Kidney capillary endothelial cell (primary cell): ENCODE measurements at places on chromosomes 2 and 18.

DNA sequence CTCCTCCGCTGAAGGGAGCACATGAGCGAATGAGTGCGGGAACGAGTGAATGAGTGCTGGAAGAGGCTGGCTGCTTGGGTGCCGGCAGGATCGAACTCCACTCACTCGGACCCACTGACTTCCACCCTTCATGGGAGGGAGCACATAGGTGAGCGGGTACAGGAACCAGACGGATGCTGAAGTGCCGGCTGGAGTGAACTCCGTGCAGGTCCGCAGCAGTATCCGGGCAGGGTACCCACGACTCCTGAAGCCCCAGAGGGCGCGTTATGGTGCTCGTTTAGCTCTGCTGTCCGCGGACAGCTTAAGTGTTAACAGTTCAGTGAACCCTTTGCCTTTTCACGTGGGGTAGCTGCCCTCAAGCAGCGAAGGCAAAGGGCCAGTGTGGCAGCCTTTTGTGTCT is 23.2 kb downstream of the RPRM start:
- no peak for DNase-seq

GRCh38 chr2:47327295-47327694 is 75.7 kb upstream of the MSH2 start:
- no peak for DNase-seq

- no peak for DNase-seq
Observed at GRCh38 chr2:42933824-42934254, 141.5 kb upstream of the HAAO start.

DNA sequence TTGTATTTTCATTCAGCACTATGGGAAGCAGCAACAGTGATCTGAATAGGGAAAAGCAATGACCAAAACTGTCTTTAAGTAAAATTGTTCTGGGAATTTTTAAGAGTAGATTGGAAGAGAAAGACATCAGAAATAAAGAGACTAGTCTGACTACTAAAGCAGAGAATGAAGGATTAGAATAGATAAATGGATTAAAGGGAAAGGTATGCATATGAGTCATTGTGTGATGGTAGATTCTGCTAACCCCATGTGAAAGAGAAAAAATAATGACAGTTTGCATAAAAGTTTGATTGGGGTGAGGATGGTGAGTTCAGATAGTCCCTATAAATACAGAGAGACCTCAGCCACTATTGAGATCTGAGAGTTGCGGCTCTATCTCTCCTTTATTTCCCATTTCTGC is 139.6 kb upstream of the DCC start:
- DNase-seq: no peak

- peak; percentile 86 for DNase-seq
Observed at GRCh38 chr2:182372661-182373060, 54.2 kb downstream of the PDE1A start.

GRCh38 chr18:45962866-45963265 is 4.3 kb downstream of the EPG5 start:
- no peak for DNase-seq

GRCh38 chr18:49052891-49053644 is 102.3 kb upstream of the SMAD7 start:
- peak; percentile 9 for DNase-seq

DNA sequence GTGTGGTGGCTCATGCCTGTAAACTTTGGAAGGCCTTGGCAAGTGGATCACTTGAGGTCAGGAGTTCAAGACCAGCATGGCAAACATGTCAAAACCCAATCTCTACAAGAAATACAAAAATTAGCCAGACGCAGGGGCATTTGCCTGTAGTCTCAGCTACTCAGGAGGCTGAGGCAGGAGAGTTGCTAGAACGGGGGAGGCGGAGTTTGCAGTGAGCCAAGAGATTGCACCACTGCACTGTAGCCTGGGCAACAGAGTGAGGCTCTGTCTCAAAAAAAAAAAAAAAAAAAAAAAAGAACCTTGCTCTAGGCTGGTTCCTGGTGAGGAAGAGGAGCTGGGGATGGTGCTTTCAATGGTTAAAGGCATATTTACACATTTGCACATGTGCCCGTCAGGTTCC is 129.4 kb downstream of the LYPD6B start:
- no peak for DNase-seq

- no peak for DNase-seq
Observed at GRCh38 chr18:42509750-42510415, 554.8 kb downstream of the PIK3C3 start.

DNA sequence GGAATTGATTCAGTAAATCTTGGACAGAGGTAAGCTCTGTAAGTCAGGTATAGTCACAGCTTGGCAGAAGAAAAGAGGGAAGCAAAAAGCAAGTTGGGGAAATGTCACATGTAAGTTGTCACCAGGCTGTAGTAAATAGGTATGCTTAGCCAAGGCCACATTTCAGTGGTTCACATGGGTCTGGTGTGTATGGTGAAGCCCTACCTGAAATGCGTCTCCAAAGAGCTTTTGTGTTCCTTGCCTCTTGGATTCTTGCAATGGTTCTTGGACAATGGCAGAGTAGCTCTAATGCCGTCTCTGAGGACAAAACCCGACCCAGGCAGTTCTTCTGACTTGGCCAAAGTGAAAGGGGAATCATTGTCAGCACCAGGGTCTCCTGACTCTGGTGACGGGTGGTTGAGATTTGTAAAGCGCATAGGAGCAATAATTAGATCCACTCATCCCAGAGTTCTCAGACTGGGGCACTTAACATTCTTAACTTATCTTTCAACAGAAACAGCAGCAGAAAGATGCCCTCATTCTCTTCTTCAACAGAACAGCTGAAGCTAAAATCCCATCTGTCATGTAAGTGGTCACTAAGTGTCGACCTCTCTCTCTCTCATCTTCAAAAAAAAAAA is 34.4 kb upstream of the RPL37A start:
- DNase-seq: no peak

GRCh38 chr2:219544567-219544966 is 739 bp downstream of the TMEM198 start:
- DNase-seq: no peak

DNA sequence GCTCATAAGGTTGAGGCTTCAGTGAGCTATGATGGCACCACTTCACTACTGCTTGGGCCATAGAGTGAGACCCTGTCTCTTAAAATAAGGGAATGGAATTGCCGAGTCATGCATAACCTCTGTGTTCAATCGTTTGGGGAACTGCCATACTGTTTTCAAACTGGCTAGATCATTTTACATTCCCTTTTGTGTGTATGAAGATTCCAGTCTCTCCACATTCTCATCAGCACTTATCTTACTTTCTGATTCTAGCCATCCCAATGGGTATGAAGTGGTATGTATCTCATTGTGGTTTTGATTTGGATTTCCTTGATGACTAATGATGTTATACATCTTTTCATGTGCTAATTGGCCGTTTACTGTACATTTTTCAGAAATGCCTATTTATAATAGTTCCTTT is 23.7 kb downstream of the MARCHF7 start:
- DNase-seq: no peak

GRCh38 chr2:176078541-176079284 is 5.0 kb downstream of the EVX2 start:
- DNase-seq: no peak

- no peak for DNase-seq
Observed at GRCh38 chr18:37563931-37564392, 1.6 kb downstream of the CELF4 start.

DNA sequence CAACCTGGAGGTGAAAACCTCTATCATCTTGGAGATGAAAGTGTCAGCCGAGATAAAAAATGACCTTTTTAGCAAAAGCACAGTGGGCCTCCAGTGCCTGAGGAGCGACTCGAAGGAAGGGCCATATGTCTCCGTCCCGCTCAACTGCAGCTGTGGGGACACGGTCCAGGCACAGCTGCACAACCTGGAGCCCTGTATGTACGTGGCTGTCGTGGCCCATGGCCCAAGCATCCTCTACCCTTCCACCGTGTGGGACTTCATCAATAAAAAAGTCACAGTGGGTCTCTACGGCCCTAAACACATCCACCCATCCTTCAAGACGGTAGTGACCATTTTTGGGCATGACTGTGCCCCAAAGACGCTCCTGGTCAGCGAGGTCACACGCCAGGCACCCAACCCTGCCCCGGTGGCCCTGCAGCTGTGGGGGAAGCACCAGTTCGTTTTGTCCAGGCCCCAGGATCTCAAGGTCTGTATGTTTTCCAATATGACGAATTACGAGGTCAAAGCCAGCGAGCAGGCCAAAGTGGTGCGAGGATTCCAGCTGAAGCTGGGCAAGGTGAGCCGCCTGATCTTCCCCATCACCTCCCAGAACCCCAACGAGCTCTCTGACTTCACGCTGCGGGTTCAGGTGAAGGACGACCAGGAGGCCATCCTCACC is 90.2 kb downstream of the SH3BP4 start:
- DNase-seq: no peak

- no peak for DNase-seq
Observed at GRCh38 chr2:191128172-191128910, 22.5 kb downstream of the STAT4 start.

DNA sequence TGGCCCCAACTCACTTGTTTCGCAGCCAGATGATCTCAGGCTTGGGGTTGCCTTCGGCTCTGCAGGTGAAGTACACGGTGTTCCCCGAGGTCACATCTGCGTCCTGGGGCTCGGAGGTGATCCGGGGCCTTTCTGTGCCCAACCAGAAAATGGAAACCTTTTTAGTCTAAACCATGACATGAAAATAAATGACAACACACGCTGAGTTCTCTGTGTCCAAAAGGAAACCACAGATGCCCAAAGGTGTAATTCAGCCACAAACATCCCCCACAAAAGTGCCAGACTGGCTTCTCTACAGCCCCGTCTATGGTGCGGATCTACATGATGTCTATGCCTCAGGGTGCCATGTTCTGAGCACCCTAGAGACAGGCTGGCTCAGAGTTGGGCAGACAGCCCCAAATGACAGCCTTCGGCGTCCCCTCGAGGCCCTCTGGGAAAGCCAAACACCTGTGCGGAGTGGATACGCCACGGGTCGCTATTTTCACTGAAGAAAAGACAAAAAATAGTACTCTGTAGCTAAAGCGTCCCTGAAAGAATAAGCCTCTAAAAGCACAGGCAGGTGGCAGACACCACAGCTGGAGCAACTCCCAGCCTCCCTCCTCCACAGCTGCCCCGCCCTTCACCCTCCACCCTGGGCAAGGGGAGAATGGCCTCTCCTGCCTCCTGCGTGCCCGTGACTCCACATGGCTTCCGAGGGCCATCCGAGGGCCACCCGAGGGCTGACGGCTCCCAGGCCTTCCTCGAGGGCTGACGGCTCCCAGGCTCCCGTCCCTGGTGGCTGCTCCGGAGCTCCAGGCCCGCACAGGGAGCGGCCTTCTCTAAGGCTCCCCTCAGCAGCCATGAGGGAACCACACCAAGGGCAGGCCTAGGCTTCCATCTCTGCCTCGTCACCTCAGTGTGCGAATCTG is 67.1 kb downstream of the PXDN start:
- no peak for DNase-seq

DNA sequence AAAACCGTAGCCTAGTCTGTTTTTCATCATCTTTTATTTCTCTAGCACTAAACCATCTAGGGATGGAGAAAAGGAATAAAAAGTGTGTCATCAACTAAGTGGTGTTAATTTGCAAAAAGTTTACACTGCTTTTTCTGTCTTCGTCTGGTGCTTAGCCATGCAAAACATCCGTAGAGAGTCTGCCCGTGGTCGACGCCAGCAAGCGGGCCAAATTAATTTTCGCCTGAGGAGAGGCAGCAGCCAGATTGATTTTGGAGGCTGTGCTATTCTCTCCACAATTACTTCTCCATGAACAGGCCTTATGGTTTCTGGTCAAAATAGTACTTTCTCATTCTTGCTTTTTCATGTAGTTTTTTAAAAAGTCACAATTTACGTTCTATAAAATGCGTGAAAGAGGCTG is 46.3 kb downstream of the TNFRSF11A start:
- DNase-seq: no peak

DNA sequence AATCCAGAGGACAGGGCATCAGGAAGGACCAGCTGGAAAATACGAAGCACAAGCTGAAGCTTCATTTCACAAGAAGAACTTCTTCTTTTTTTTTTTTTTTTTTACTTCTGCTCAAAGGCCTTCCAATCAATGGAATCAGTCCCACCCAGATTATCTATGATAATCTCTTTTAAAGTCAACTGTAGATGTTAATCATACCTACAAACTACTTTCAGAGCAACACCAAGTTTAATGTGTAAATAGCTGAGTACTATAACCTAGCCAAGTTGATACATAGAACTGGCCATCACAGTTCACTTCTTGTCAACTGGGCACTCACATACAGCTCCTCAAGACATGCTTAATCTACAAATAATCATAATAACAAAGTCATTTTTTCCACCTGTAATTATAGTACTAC is 1645.9 kb upstream of the CELF4 start:
- no peak for DNase-seq

GRCh38 chr18:76827205-76828200 is 5.1 kb downstream of the ZNF236 start:
- DNase-seq: no peak

GRCh38 chr2:189506514-189506976 is 65.3 kb downstream of the WDR75 start:
- peak; percentile 7 for DNase-seq

DNA sequence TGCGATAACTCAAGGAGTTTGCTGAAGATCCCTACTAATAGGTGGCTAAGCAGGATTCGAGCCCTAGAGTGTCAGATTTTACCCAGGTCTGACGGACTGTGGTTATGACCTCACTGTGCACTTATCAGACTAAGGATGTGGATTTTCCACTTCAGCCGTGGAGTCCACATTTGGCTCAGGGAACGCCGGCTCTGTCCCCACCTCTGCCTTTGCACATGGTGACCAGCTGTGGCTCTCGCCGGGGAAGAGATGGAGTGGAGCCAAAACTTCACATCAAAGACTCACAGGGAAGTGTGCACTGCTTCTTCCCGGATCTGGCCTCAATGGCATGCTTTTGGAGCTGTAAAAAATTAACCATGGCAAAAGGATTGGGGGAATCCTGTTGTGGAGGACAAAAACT is 249.3 kb upstream of the APCDD1 start:
- DNase-seq: no peak

GRCh38 chr2:74538881-74539339 is 9.2 kb downstream of the HTRA2 start:
- no peak for DNase-seq

- DNase-seq: no peak
Observed at GRCh38 chr2:168120310-168120709, 127.1 kb downstream of the STK39 start.

GRCh38 chr2:145690183-145690778 is 1170.4 kb upstream of the ZEB2 start:
- no peak for DNase-seq

DNA sequence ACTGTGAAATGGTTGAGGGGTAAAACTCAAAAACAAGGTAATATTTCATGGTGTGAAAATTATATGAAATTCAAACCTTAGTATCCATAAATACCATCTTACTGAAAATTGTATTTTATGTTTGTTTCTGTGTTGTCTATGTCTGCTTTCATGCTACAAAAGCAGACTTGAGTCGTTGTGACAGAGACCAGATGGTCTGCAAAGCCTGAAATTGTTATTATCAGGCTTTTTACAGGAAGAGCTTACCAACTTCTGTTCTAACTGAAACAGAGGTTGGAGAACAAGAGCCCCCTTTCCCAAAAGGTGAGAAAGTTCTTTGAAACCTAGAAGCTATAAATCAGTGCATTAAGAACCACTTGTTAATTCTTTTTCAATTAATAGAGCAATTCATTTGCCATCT is 110.0 kb downstream of the COL4A4 start:
- no peak for DNase-seq
